ENCODE measurements at places on chromosomes 3 and 15. TPM values are rescaled to one million over a fixed set of nuclear protein-coding genes. Genes with fewer than 3 reads are reported as not detected.

KBTBD8 gene
- 3.2 TPM for total RNA-seq

CCRL2 gene
- 3.9 TPM for total RNA-seq

BFSP2 gene
- not detected for total RNA-seq

RARB gene
- 19.3 TPM for total RNA-seq

SI gene
- not detected for total RNA-seq

A4GNT gene
- total RNA-seq, result not detected

LRIG1 gene
- total RNA-seq, result 42.0 TPM

PLXNA1 gene
- total RNA-seq, result 18.5 TPM
